ENCODE measurements at places on chromosomes 6 and 20.
A peak's percentile ranks its signal among the peaks of the same experiment; 100 is the strongest.

DNA sequence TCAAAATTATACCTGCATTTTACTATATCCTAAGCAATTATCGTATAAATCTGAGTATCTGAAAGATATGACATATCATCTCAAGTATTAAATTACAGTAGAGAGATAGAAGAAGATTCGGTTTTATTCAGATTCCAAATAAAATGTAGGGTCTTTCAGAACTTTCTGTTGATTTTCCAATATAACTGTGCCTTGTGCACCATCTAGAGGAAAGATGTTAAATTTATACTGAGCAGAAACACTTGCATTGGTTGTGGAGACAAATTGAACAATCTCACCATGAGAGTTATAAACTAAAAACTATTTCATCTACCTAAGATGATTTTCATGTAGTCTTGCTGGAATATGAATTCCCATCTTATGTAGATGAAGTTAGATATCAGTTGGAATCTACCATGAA lies 26.8 kb upstream of the HSF2 start:
- DNase-seq, result no peak

DNA sequence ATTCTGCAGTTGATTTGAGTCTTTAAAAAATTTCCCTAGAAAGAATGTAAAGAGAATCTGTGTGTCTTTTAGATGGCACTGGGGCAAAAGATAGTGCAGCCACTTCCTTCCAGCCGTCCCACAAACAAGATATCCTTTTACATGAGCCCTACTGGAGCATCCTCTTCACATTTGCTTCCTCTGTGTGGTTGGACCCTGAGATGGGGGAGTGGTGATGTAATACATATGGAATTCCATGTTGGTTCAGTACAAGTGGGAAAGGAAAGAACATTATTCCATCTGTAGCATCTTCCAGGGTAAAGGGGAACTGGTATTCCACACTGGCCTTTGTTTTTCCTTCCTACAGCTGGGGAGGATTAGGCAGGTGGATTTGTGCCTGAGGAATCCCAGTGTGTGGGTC lies 78.9 kb upstream of the ISM1 start:
- DNase-seq, result no peak

- no peak for DNase-seq
These were observed 696 bp downstream of the CALHM5 start for GRCh38 chr6:116512111-116512559.

DNA sequence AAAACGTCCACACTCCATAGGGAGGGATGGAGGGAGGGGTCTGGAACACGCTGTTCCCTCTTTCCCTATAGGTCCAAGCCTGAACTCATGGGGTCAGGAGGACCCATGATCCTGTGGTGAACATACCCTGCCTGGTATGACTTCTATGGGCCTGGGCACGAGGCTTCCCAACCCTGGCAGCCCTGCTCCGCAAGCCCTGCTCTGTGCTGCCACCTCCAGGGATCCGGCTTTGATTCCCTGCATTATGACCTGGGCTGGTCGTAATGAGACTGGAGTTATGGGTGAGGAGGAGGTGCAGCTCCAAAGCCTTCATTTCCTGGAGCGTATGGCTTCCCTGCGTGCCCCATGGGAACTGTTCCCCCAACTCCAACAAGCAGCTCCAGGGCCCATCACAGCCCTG lies 54.9 kb downstream of the CDH22 start:
- peak; percentile 33 for DNase-seq

GRCh38 chr6:28775405-28776129 lies 148.2 kb downstream of the TRIM27 start:
- DNase-seq, result no peak

DNA sequence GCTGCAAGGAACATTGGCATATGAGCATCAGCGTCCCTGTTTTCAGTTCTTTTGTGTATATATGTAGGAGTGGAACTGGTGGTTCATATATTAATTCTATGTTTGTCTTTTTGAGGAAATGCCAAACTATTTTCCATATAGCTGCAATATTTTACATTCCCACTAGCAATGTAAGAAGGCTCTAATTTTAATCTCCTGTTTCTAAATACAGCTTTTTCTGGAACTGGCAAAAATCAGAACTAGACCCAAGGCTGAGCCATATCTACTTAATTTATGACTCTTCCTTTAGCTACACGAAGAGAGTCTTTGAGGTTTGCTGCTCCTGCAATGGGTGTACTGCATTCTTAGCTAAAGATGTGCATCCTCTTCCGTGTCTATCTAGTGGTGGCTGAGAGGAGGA lies 50.5 kb upstream of the SLC17A4 start:
- no peak for DNase-seq

DNA sequence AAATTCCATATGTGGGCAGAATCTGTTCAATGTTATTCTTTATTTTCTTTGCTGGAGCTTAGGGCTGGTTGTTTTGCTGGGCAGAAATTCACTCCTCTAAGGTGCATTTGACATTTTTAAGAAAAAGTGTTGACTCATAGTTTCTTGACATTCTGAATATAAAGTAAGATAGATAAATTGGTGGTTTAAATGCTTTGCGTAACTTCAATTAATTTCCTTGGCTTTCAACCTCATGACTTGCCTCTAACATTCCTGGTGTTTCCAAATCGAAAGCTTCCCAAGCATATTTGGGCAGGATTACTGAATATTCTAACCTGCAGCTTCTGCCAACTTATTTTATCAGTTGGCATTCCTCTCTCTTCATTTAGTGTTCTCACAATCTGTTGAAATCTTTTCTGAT lies 718.7 kb upstream of the ADGRB3 start:
- no peak for DNase-seq

DNA sequence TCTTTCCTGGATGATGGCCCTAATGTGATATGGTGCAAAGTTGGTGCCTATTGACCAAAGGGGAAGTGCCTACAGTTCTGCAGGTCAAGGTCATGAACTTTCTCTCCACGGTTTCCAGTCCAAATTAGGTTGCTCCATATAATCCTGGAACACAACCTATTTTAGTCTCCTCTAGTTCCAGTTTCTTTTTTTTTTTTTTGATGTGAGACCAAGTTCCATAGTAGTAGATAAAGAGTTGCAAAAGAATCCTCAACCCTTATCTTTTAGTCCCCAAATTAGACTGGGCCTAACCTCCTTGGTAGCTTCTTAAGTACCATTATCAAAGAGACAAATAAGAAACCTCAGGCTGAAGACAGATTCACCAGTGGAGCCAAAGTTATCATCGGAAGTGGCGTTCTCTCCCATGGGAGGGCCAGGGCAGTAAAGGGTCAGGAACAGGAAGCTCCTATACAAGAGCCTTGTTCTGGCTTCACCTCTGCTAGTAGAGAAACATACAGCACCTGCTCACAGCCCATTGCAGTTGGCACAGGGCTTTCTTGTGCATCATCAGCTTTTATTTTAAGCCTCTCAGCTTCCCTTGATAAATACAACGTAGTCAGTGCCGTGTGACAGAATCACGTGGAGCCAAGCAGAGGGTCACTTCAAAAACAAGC lies 132.2 kb upstream of the RREB1 start:
- no peak for DNase-seq

- DNase-seq, result no peak
These were observed 16.1 kb upstream of the ZNF217 start for GRCh38 chr20:53609491-53610445.

DNA sequence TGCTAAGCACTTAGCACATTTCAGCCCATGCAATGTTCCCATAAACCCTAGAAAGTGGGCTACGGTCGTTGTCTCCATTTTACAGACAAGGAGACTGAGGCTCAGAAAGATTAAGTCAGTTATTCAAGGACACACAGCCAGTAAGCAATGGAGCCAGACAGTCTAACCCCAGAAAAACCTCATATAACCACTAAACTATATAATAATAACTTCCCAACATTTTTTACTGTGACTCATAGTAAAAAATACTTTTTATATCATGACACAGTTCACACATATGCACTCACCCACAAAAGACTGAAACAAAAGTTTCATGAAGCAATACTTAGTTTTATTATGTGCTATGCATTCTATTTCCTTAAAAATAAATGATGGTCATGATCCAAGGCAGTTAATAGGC lies 66.2 kb upstream of the EYA2 start:
- DNase-seq, result no peak

- DNase-seq, result no peak
These were observed 34.1 kb downstream of the HFE start for GRCh38 chr6:26121141-26122004.

GRCh38 chr20:53215166-53215565 lies 243.0 kb downstream of the TSHZ2 start:
- DNase-seq, result no peak

GRCh38 chr6:148999929-149000468 lies 253.2 kb downstream of the UST start:
- DNase-seq, result no peak

DNA sequence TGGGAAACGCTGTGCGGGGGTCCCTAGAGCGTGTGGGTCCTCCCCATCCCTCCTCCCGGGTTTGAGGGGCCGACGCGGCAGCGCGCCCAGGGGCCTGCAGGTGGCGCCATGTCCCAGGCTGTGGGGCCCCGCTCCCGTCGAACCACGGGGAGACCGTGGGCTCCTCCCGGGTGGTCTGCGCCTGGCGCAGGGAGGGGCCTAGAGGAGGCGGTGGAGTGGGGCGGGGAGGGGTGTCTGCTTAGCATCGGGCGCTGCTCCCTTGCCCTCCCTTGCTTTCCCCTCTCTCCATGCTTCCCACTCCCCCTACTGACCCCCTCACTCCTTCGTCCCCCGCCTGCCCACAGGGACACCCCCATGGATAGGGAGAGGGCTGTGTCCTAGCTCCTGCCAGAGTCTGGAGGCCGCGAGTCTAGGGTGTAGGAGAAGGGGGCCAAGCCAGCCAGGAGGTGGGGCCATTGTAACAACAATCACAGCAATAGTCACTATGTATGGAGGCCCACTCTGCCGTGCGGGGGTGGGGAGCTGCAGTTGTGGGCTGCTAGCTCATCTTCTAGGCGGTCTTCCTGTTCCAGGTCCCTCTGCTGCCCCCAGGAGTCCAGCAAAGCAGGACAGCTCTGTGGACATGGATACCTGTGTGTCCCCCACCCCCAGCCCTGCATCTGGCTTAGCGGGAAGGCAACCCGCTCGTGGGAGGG lies 51.7 kb downstream of the CHMP4B start:
- DNase-seq, result peak; percentile 71

DNA sequence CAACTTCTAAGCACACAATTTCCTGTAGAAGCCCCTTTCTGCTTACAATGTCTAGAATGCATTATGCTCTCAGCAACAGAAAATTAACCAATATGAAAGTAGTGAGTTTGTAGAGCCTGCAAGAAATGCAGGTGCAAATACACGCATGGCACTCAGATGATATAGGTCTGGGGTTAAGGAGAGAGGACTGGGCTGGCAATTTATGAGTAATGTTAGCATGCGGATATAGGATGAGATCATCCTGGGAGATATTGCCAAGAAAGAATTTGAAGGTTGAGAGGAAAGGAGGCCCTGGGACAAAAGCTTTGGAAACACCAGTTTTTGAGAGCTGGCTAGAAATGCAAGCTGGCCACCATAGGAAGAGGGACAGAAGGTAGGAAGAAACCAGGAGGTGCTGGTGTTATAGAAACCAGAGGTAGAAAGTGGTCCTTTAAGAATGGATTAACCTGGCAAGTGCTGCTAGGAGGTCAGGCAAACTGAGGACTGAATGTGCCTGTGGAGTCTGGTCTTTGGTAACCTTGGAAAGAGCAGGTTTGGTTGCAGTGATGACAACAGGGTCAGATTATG lies 183.2 kb upstream of the MYLIP start:
- DNase-seq, result no peak

DNA sequence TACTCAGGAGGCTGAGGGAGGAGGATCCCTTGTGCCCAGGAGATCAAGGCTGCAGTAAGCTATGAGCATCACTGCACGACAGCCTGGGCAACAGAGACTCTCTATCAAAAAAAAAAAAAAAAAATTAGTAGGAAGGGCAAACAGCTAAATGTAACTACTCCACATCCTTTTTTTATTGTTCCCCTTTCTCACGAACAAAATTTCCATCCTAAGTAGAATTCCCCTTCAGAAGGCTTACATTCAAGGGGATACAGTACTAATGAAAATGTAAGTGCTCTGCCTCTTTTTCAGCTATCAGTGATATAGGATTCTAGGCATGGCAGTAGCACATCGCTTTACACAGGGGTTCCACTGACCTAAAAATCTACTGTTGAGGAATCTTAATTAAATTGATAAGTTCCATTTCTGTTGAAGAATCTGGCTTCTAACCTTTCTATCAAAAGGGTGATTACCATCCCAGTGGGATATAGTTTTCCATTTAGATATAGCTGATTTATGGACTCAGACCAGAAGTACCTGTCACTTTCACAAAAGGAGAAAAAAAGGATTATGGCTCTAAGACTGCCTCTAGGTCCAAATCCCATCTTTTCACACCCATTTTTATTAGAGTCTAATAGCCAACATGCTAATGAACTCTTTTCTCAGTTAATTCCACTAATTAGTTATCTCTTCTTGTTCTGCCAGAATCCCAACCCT lies 2.6 kb downstream of the B4GALT5 start:
- DNase-seq, result no peak

DNA sequence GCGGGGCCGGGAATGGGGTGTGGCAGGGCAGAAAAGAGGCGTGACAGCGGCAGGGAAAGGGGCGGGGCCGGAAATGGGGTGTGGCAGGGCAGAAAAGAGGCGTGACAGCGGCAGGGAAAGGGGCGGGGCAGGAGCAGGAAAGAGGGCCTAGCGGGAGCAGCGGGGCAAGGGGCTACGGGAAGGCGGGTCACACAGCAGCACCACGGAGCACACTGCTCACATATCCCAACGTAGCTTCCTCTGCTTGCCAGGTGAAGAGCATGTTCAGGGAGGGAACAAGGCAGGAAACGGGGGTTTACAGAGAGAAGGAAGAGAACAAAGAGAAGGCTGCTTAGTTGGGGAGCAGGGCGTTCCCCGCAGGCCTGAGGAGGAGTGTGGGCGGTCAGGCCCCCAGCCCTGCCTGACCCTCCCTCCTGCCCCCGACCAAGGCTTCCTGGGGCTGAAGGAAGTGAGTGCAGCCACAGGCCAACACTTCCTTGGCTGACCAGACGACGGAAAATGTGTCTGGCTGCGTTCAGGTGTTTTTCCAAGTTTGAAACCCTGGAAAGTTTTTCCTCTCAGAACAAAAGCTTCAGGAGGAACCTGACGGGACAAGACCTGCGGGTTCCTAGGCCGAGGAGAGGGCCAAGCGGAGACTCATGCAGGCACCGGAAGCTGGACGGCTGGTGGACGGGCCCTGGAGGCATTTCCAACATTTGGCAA lies 13.8 kb downstream of the UCKL1 start:
- DNase-seq, result no peak

DNA sequence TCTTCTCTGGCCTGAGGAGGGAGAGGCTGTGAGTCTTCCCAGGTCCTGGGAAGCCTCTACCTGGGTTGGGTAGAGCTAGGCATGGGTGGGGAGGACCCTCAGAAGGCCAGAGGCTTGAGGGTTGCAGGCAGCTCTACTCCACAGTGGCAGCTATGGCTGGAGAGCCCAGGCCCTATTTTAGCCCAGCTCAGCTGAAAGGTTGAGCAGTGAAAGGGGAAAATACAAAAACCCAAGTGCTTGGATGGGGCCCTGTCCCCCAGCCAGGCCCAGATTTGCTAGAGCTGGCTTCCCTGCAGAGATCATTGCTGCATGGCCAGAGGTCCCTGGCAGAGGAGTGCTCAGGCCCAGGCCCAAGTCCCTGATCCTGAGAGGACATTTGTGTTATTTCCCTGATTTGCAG lies 45.7 kb downstream of the SUN5 start:
- DNase-seq, result no peak

GRCh38 chr6:84213217-84213616 lies 14.2 kb downstream of the CEP162 start:
- no peak for DNase-seq
